ENCODE measurements at places on chromosomes 2 and 18.

GRCh38 chr2:101502095-101502494 is 27.2 kb upstream of the RFX8 start:
- no peak for DNase-seq

GRCh38 chr2:20645761-20646160 is 5.1 kb downstream of the HS1BP3 start:
- no peak for DNase-seq

DNA sequence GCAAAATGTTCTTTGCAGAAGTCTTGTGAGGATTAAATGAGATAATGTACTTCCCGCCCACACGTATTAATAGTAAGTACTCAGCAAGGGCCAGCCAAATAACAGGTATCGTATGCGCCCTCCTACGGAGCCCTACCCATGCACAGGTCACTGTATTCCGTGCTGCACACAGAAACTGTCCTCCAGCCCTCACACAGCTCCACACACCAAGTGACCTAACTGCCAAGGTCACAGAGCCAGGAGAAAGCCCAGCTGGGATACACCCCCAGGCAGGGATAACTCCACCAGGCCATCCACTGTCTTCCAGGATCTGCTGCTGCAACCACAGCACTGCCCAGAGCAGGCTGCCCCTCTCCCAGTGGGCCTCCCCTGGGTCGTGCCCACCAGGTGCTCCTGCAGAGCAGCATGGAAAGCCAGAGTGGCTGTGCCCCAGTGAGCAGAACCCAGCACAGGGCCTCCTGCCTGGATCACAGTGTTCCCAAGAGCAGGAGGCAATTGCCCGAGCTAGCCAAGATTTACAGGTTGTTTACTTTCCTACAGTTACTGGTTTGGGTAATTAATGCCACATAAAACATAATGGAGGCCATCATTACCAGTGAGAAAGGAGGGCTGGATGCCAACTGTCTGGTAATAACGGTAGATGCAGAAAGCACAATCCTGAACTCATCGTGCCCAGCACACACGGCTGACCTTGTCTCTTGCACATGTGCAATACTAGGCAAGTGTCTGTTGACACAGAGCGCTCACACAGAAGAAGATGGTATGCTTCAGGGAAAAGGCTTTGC is 24.4 kb downstream of the TFCP2L1 start:
- DNase-seq, result no peak

GRCh38 chr18:67261931-67262552 is 254.5 kb downstream of the DSEL start:
- DNase-seq, result no peak

- DNase-seq, result no peak
These were observed 26.3 kb downstream of the ANXA4 start for GRCh38 chr2:69768235-69768634.

DNA sequence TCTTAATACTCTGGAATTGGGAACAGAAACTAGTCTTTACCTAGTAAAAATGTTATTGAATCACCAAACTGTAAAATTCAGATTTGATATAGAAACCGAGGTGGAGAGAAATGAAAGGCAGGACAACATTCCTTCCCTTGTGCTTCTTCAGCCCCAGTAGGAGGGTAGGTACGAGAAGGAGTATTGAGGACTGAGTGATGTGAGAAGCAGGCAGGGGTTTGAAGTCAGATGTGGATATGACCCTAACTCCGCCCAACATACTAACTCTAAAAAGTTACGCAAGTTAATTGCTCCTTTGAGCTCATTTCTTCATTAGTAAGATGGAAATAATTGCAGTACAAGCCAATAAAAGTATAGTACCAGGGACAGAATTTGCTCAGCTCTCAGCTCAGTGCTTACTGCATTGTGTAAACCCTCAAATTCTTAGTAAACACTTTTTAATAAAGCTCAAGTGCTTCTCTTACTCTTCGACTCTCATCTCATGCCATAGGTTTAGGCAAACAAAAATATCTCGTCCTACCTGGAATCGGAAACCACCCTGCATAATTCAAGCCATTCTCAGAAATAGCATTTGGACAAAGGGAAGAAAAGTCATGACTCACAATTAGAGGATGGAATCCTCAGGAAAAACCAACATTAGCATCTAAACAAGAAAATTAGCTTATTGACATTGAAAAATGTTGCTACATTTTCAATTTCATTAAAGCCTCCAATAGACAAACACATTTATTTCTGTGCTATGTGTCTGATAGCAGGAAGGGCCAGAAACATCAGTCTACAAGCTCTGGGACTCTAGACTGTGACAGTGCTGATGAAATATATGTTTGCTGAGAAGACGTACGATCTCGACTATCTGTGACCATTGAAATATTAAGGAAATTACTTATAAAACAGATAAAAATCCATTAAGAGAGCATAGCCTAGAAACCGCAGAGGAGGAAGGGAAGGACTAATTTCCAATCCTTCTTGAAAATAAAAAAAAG is 161.3 kb downstream of the HNMT start:
- DNase-seq, result no peak

- no peak for DNase-seq
These were observed 352.4 kb downstream of the EIPR1 start for GRCh38 chr2:3025261-3025660.

GRCh38 chr2:47819834-47820233 is 36.9 kb downstream of the MSH6 start:
- no peak for DNase-seq

- no peak for DNase-seq
These were observed 280.9 kb downstream of the ZNF385B start for GRCh38 chr2:179580378-179581146.

DNA sequence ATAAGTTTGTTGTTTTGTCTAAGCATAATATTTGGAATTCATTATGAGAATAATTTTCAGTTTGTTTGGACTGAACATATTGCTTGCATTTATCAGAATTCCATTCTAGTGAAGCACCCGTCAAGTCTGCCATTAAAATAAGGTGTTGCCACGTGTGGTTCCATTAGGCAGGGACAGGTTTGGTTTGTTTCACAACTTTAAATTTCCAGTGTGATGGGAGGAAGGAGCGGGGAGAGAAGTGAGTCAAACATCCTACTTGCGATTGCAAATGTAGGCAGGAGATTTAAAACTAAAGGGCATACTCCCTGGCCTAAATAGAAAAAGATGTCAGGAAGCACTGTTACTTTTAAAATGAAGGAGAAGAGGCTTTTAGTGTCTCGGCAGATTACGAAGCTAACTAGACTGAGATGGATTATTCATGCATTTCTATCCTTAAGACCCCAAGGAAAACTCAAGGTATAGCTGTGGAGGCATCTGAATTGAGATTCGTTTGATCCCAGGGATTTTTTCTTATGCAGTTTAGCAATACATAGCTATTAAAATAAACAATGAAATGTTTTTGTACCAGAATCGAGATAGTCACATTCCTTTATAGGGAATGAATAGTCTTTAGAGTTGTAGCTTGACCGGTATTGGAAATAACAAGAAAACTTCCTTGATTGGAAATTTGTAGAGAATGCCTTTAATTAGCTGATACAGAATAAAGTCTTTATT is 19.8 kb downstream of the GRHL1 start:
- DNase-seq, result no peak

DNA sequence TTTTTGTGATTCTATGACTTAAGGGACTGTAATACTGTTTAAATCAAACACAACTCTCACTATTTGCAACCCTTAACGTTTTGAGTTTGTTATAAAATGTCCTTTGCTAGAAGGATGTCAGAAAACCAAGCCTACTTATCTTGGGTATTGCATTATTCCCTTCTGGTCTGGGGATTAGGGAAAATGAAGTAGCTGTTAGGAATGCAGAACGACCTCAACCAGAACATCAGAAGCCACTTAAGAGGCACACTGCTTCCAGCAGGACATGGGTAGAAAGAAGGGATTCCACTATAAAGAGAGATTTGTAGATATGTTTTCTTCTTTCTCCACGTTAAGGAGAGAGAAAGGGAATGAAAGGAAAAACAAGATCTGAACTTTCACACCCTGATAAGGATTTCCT is 101.2 kb downstream of the SETBP1 start:
- DNase-seq, result no peak

- DNase-seq, result no peak
These were observed 280.7 kb upstream of the ZC3H15 start for GRCh38 chr2:186205254-186205911.

DNA sequence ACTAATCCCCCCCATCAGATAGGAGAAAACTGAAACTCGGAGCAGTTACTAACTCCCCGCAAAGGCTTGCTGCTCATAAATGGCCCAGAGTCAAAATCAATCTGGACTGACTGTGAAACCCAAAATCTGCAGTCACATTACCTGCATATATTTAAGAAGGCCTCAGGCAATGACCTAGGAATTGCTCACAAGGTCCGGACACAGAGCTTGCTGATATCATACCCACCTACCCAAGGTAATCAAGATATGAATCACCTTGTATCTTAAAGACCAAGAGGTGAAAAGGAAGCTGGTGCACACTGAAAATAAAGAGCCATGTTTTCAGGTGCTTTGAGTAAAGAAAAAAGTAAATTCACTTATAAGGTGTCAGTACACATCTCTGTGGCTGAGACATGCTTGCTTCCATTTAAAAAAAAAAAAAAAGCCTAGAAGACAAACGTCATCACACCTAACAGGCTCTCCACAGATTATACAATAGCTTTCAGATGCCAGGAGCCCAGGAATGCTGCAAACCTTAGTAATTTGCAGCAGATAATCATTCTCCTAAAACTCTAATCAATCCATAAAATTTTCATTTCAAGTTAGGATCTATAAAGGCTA is 195.4 kb downstream of the ZEB2 start:
- no peak for DNase-seq

DNA sequence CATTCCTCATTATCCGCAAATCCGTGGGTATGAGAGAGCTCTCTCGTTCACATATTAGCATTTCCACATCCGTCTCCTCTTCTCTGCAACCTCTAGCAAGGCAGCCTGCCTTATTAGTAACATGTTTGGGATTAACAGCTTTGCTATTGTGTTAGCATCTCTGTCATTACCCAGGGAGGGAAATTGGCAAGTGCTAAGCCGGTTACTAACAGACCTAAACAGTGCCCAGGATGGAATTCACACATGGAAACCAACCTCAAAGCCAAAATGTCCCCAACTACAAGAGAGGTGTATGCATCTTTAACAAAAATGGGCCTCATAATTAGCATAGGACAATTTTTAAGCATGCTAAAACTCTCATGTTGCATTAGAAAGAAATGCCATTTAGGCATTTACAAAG is 309.0 kb upstream of the MEIS1 start:
- DNase-seq, result no peak

- no peak for DNase-seq
These were observed 687.4 kb upstream of the ID2 start for GRCh38 chr2:7994397-7994951.

- no peak for DNase-seq
These were observed 40.7 kb upstream of the GALR1 start for GRCh38 chr18:77208964-77209363.

Measured in SK-N-DZ (cell line).